ENCODE measurements at places on chromosomes 4 and X.

- DNase-seq = no peak
Measured at GRCh38 chrX:123308658-123309057, 124.6 kb downstream of the GRIA3 start.

DNA sequence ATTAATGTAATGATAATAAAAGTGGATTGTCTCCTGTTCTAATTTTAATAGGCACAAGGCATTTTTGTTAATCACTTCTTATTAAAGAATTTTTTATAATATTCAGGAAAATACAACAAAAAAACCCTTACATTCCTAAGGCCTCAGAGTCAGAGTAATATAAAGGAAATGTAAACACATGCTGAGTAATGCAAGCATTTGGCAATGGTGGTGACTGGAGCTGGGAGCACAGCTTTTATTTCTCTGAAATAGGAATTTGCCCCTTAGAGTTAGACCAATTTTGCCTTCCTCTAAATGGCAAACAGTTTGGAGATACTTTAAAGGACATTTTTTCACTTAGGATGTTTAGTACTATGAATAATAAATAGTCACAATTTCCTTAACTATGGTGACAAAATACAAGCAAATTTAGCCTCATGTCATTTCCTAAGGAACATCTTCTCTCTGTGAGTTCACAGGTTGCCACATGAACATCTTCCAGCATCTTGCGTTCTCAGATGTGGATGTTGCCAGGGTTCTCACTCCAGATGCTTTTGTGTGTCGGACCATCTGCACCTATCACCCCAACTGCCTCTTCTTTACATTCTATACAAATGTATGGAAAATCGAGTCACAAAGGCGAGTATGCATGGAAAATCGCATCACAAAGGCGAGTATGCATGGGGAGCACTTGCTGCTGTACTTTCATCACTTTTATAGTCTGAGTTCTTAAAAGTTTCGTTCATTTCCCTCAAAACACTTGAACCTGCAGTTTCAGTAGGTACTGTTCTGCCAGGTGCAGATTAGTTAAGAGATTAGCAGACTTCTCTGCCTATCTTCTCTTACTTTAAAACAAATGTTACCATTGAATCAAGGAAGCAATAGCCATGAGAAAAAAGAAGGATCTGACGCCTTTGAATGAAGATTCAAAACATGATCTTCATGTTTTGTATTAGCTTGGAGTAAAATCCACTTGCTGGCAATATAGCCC, 15.9 kb upstream of the F11 start:
- DNase-seq = no peak

GRCh38 chrX:76420237-76420636, 7.3 kb upstream of the MAGEE1 start:
- DNase-seq = no peak

DNA sequence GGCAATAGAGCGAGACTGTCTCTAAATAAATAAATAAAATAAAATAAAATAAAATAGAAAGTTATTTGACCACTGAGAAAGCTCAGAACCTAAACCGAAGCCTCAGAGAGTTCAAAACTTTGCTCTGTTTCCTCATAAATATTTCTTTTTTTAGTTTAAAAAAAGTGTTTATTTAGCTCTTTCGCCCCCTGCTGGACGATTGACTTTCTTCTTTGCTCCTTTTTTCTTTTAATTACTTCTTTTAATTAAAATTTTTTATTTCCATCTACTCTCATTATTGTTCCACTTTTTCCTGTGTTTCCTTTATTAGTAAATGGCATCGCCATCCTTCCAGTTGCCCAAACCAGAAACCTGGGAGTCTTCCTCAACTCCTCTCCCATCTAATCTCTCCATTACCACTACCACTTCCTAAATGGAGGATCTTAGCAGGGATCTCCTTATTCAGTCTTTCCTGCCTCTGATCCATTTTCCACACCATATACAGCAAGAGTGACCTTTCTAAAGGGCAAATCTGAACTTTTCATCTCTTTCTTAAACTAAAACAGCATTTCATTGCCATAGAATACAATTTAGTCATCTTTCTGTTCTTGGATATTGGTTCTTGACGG, 728 bp upstream of the IL13RA2 start:
- no peak for DNase-seq

GRCh38 chrX:142096253-142096652, 108.8 kb downstream of the MAGEC2 start:
- no peak for DNase-seq

DNA sequence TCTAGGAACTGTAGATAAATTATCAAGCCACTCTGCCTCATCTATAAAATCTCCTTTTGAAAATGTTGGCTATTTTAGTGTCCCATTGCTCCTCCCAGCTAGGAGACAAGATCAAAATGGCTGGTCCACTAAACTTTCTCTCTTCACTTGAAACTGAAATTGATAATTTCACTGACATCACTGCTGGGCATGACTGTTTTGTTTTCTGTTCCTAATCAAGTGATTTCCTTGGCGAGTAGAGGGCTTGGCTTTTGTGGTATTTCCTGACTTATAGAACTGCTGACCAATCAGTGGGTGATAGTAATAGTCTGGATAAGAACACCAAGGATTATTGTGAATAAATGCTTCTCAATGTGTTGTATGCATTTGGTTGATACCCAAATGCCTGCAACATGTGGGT, 2152.9 kb downstream of the ARAP2 start:
- no peak for DNase-seq

DNA sequence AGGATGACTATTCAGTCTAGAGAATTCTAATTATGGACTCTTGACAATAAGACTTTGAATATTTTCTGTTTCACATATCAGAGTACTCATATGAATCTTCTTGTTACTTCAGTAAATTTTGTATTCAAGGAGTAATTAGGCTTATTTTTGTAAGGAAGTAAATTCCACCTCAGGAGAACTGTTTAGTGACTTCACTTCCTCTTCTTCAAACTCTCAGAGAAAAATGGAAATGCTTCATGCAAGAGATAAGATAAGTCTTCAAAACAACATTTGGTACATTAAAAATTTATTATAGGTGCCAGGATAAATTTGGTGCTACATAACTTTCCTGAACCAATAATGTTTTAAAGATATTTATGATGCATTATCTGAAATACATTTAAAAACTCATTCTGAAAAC, 1421.9 kb downstream of the PCDH7 start:
- DNase-seq = no peak

GRCh38 chr4:91502365-91502764, 801.4 kb upstream of the GRID2 start:
- DNase-seq = no peak

- no peak for DNase-seq
Measured at GRCh38 chr4:38804654-38805295, at the start of gene TLR1. TLR1 (minus strand) TSS chr4:38804791; CDS start chr4:38798831, 5,960 bp downstream.

DNA sequence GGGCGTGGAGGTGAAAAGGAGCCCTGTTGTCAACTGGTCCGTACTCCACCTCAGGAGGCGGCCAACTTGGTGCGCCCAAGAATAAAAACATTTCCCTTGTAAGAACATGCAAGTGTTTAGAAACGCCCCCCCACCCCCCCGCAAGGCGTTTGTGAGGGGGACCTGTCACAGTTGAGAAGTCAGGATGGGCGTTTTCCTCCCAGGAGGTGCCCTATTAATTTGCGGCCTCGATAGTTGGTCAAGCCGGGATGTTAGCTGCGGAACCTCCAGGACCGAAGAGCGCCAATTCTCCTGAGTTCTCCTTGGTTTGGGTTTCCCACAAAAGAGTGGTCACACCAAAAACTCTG, 651 bp upstream of the SAP30 start:
- peak; percentile 38 for DNase-seq

DNA sequence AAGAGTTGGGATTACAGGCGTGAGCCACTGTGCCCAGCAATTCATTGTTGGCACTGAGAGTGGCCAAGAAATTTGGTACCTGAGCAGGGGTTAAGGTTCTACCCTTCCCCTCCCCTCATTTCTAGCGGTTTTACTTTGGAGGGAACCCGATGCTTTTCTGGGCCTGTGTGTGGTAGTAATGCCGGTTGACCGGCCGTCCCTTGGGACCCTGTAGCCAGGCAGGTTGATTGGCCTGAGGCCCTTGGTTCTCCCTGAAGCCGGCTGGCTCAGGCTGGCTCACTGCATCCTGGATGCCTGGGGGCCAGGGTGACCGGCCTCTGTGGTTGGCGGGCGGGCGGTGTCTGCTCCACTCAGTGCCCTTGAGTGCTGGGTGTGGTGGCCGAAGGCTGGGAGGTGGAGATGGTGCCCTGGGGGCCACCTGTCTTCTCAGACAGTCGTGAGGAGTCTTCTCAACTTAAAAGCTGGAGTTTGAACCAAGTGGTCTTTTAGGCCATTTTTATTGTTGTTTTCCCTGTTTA, 45.6 kb downstream of the RGS12 start:
- DNase-seq = no peak

DNA sequence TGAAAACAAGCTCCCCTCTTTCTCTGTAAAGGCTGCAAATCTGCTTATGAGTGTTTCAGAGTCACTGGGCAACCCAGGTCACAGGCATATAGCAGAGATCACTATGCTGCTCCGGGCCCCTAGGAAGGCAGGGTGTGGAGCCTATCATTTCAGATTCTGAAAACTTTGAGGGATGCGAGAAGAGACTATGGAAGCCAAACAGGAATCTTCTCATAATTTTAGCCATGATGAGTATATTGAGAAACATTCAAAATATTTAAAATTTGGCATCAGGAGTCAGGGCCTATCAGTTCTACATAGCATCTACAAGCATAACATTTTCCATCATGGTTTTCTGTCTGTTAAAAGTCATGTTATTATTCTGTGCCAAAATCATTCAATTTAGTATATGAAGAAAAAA, 61.7 kb upstream of the ATXN3L start:
- no peak for DNase-seq

GRCh38 chr4:6663596-6664393, 23.3 kb downstream of the MRFAP1 start:
- DNase-seq = no peak

DNA sequence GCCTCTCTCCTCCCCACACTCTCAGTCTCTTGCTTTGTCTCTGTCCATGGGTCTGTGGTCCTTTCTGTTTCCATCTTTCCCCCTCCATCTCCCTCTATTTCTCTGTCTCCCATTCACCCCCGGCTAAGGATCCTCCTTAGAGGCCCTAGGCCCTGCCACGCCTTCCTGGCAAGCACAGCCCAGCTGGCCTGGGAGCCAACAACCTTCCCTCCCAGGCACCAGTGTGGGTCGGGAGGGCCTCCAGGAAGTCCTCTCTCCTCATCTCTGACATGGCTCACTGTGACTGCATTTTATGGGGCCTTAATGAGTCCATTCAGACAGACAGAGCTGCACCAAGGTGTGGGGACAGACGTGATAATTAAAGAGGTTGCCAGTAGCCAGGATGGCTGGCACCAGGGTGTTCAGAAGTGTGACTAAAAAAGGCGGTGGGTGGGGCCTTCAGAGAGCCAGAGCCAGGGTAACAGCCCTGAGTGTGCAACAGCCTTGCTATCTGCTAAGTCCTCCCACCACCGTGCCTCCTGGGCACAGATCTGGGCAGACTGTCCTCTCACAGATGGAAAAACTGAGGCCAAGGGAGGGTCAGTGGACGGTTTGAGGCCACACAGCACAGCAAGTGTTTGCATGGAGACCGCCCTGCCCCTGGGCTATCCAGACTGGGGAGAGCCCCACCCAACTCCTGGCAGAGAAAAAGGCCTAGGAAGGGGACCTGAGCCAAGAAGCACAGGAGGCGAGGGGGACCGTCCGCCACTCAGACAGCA, 31.5 kb downstream of the BLOC1S4 start:
- no peak for DNase-seq

- DNase-seq = no peak
Measured at GRCh38 chr4:79904331-79904730, 168.7 kb downstream of the ANTXR2 start.

DNA sequence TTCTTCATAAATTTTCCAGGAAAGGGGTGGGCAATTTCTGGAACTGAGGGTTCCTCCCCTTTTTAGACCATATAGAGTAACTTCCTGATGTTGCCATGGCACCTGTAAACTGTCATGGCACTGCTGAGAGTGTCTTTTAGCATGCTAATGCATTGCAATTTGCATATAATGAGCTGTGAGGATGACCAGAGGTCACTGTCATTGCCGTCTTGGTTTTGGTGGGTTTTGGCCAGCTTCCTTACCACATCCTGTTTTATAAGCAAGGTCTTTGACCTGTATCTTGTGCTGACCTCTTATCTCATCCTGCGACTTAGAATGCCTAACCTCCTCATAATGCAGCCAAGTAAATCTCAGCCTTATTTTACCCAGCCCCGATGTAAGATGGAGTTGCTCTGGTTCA, 577.8 kb downstream of the NLGN4X start:
- DNase-seq = no peak

GRCh38 chr4:6688879-6689505, 4.7 kb upstream of the S100P start:
- peak; percentile 37 for DNase-seq

DNA sequence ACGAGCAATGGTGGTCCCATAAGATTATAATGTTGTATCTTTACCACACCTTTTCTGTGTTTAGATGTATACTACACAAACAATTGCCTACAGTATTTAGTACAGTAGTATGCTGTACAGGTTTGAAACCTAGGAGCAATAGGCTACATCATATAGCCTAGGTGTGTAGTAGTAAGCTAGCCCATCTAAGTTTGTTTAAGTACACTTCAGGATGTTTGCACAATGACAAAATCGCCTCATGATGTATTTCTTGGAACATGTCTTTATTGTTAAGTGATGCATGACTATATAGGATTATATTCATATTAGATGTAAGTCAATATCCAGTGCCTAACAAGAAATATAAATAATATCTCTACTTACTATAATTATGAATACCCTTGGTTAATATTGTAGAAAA, 104.6 kb downstream of the SLC10A6 start:
- DNase-seq = no peak

DNA sequence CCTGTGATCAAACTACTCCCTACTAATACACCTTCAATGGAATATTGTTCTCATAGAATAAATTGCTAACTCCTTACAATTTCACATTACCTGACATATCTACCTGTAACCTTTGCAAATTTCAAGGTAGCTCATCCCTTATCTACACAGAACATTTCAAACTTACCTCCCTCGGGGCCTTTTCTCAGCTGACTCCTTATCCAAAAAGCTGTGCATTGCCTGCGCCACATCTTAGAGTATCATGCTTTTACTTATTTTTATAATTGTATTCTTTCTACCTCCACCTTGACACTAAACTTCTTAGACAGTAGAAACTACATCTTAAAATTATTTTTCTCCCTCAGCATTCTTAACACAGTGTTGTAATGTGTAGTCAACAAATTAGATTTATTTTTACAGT, 198.5 kb downstream of the FBXO8 start:
- DNase-seq = no peak

GRCh38 chrX:1034717-1035116, 177.7 kb downstream of the CRLF2 start:
- no peak for DNase-seq

DNA sequence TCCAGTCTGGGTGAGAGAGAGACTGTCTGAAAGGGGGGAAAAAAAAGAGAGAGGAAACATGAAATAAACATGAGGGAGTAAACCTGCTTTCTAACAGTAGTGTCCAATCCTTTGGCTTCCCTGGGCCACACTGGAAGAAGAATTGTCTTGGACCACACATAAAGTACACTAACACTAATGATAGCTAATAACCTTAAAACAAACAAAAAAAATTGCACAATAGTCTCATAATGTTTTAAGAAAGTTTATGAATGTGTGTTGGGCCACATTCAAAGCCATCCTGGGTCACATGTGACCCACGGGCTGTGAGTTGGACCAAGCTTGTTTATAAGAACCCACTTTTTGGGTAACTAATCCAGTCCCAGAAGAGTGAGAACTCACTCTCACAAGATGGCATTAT, 30.3 kb downstream of the PDS5A start:
- no peak for DNase-seq
